ENCODE measurements at places on chromosomes 4 and X. TPM values are rescaled to one million over a fixed set of nuclear protein-coding genes. Genes with fewer than 3 reads are reported as not detected.

Gene RAB33A
- not detected for total RNA-seq

Gene DDX53
- total RNA-seq, result not detected

Gene GRIA3
- total RNA-seq, result not detected

Gene MAGEC2
- not detected for total RNA-seq

Gene GPRASP1
- total RNA-seq, result 3.6 TPM

Gene SPANXC
- not detected for total RNA-seq

Gene NOX1
- not detected for total RNA-seq

Gene SMARCA1
- total RNA-seq, result 10.1 TPM

Gene CSAG3
- not detected for total RNA-seq

GRCh38 chr4:169345316-169345721 is 74.6 kb upstream of the SH3RF1 start:
- DNase-seq, result no peak

DNA sequence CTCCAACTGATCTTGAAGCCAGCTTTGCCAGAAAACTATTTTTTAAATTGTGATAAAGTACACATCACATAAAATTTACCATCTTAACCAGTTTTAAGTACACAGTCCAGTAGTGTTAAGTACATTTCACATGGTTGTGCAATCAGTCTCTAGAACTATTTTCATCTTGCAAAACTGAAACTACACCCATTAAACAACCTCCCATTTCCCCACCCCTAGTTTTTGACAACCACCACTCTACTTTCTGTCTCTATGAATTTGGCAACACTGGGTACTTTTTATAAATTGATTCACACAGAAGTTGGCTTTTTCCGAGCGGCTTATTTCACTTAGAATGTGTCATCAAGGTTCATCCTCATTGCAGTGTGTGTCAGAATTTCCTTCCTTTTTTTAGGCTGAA is 31.0 kb downstream of the TRPC5 start:
- DNase-seq, result no peak

- DNase-seq, result no peak
These were observed 18.0 kb downstream of the RBM10 start for GRCh38 chrX:47162927-47163583.

DNA sequence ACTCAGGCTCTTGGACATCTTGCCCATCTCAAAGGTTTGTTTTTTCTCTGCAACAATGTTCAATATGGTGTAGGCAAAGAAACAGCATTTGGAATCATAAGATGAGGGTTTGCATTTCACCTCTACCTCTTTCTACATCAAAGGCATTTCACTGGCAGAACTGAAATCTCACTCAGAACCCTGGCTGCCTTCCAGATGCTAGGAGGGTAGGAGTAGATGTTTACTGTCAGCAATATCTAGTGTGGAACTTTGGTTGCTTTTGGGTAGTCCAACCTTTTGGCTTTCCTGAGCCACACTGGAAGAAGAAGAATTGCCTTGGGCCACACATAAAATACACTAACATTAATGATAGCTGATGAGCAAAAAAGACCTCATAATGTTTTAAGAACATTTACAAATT is 297.0 kb upstream of the KLF3 start:
- no peak for DNase-seq

DNA sequence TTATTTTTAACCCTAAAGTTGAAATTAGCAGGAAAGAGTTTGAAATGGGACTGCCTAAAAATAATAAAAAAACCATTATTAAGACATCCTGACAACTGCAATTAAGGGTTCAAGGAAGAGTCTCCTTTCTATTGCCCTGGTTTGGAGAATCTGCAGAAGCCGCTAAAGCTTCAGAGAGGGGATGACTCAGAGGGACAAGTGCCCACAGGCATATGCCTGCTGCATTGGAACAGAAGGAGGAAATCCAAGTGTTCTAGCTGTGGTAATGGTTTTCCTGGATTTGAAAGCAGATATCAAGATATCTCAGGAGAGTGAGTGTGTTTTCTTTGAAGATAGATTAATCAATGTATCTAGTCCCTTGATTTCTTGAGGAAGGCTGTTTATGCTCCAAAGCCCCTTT is 235.1 kb upstream of the TAPT1 start:
- DNase-seq, result no peak

- no peak for DNase-seq
These were observed 105.5 kb downstream of the PARM1 start for GRCh38 chr4:75038376-75038775.

- no peak for DNase-seq
These were observed 230.2 kb upstream of the STK26 start for GRCh38 chrX:131792789-131793462.

GRCh38 chr4:52312722-52313121 is 261.6 kb downstream of the SPATA18 start:
- DNase-seq, result peak; percentile 67

GRCh38 chr4:163395758-163396157 is 52.1 kb downstream of the NPY5R start:
- no peak for DNase-seq

DNA sequence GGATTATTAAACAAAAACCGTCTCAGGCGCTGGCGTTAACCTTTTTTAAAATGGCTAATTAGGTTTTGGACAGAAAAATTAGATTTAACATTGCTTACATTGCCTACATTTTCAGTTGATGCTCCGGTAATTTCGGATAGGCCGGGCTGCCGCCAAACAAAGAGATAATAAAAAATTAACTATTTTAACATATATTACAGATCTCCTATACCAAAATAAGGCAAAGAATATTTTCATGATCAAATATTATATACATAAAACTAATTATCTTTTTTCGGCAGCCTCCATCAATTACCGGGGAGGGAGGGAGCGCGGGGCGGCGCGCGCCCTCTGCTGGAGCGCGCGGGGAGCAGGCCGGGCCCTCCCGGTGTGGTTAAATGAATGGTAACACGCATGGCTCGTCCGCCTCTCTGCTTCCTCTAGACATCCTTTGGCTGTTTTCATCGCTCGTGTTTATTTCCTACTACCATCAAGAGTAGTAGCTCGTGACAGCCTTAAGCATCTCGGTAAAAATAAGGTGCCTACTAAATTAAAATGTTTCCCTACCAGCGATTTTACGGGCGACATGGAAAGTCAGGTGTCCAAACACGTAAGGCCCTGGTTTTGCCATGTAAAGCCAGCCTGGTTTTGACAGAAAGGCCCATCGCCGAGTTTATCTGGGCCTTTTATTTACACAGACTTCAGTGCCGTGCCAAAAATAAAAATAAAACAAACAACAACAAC is 52.4 kb upstream of the TMEM33 start:
- DNase-seq, result peak; percentile 49

GRCh38 chr4:157655096-157655809 is 434.7 kb downstream of the GRIA2 start:
- DNase-seq, result no peak

DNA sequence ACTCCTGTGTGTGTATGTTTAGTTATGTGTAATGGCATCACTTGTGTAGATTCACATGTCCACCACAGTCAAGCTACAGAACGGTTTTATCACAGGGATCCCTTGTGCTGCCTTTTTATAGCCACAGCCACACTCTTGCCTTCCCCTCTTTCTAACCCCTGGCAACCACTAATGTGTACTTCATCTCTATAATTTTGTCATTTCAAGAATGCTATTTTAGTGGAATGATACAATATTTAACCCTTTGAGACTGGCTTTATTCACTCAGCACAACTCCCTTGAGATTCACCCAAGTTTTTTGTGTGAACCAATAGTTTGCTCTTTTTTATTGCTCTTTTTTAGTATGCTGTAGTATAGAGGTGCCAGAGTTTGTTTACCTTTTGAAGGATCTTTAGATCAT is 112.1 kb downstream of the CDKL5 start:
- no peak for DNase-seq

- DNase-seq, result peak; percentile 15
These were observed 32.9 kb upstream of the PGM2 start for GRCh38 chr4:37793562-37793961.
